Keratinocyte (primary cell): ENCODE measurements at places on chromosomes 4 and X.
A peak's percentile ranks its signal among the peaks of the same experiment; 100 is the strongest.

DNA sequence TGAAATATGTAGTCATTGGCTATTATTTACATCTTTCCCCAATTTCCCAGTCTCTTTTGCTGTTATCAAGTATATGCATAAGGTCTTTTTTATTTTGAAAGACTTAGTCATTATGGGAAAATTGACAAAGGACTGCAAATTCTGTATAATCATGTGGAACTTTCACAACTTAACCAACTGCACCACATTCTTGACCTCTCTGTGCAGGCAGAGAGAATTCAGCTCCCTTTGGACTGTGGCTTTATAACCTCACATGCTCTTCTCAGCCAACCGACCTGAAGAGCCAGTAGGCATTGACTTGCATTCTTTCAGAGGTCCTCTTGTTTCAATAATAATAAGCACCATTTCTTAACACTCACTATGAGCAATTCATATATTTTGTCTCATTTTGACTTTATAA lies 66.9 kb downstream of the ANXA3 start:
- DNase-seq: no peak

DNA sequence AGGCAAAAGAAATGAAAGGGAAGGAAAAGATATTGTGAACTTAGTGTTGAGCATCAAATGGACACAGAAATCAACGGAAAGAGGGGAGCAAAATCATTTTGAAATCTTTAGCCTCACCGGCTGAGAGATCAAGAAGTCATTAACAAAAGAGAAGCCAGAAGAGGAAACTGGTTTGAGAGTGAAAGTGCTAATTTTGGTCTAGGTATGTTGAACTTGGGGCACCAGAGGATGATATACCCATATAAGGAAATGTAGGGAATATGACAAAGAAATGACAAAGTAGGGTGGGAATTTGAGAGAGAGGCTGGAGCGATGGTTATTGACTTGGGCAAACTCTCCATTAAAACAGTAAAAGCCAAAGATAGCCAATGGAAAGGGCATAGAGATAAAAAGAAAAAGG lies 183.4 kb upstream of the ATOH1 start:
- DNase-seq: no peak

GRCh38 chrX:46837558-46838485 lies 979 bp downstream of the RP2 start:
- DNase-seq: no peak

GRCh38 chr4:177177541-177178081 lies 132.1 kb upstream of the NEIL3 start:
- no peak for DNase-seq

GRCh38 chr4:5952286-5952974 lies 59.5 kb upstream of the CRMP1 start:
- no peak for DNase-seq

GRCh38 chr4:4216648-4217047 lies 10.1 kb downstream of the OTOP1 start:
- DNase-seq: peak; percentile 21

DNA sequence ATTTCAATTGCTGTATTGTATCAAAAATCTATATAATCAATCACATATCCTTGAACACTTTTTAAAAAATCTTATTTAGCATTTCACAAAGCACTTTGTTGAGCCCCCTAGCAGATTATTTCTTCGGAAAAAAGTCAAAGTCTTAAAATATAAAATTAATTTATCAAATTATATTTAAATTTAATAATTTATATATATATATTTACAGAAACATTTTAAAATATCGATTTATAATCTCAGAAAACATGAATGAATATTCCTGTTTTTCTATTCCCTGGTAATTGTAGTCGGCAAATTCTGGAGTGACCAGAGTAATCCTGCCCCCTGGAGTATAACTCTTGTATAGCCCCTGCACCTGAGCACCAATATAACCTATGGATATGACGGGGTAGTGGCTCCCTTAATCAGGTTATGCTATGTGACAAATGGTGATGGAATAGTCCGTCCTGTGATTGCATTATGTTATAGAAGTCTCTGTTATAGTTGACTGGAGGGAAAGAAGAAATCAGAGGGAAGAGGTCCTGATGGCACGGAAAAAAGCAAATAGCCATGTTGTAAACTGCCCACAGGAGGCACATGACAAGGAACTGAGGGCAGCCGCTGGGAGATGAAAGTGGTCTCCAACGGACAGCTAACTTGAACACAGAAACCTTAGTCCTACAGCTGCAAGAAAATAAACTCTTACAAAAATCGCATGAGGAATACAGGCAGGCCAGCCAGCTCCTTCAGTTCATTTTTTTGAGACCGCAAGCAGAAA lies 1092.3 kb downstream of the ARAP2 start:
- DNase-seq: no peak

DNA sequence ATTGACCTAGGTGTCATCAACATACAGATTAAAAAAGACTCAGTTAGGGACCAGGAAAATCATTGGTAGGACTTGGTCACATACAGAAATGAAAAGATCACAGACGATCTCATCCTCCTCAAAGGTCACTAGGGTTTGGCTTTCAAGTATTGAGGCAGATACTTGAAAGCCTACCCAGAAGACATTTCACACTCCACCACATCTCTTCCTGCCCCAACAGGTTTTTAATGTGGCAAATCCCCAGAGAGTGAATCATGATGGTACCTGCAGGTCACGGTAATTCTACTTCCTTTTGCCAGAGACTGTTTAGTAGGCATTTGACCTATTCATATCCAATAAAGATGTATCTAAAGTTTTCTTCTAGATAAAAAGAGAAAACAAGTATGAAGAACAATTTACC lies 44.1 kb downstream of the INPP4B start:
- DNase-seq: no peak

DNA sequence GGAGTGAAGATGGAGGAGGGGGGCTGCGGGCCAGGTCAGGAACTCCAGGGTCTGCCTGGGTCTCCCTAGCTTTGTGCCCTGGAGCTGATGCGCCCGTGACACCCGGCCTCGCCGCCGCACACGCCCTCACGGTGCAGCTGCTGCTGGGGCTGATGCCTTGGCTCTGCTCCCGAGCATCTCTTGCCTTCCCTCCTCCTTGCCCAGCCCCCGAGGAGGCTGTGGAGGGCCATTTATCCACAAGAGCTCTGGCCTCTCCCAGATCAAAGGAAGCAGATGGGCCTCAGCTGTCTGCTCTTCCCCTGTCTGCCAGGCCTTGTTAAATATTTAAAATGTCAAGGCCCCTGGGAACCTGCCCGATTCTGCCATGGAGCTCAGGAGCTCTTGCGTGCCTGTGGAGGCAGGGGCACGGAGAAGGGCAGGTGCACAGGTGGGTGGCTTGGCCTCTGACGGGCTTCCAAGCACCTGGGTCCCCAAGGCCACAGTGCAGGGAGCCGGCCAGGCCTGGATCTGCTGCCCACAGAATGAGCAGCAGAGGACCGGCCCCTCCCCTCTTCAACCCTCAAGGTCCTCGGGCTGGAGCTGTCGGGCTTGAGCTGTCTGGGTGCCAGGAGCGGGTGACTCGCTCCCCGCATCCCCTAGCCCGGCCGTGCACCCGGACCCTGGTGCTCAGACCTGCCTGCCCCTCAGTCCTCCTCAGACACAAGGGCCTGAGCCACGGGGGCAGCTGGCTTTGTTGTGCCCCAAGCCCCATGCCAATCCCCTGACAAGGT lies 20.3 kb downstream of the ATP2B3 start:
- DNase-seq: no peak

- DNase-seq: no peak
Observed at GRCh38 chrX:48700951-48701653, 4.6 kb downstream of the SUV39H1 start.

GRCh38 chr4:8225706-8226443 lies 26.8 kb downstream of the SH3TC1 start:
- DNase-seq: no peak

GRCh38 chr4:165448700-165449099 lies 69.9 kb downstream of the CPE start:
- DNase-seq: no peak

GRCh38 chr4:2923141-2923551 lies 40.1 kb downstream of the NOP14 start:
- DNase-seq: no peak

- DNase-seq: peak; percentile 40
Observed at GRCh38 chr4:118765399-118765798, 70.5 kb downstream of the SEC24D start.

DNA sequence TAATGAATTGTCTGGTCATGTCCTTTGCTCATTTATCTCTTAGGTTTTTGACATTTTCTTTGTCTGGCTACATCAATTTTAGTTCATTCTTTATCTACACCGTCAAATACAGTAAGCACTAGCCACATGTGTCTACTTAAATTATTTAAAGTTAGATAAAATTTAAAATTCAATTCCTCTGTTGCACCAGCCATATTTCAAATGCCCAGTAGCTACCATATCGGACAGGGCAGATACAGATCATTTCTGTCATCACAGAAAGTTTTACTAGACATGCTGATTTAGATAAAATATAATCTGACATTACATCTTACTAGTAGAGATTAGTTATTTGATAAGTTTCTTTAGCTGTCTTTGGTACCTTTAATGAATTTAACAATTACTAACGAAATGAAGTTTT lies 61.1 kb downstream of the WDR19 start:
- no peak for DNase-seq

DNA sequence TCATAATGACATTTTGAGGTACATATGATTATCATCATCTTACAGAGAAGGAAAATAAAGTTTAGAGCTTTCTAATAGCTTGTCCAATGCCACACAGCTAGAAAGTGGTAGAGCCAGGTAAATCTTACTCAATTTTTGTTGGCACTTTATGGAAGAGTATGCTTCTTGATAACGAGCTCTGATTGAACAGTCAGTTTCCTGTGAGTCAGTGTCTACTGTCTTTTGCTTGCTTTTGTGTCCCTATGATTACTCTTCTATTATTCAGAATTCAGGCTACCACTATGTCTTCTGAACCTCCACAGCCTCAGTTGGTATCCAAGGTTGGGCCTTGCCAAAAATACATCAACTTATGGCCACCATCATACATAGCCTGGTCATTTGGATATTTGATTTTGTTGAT lies 2.6 kb downstream of the FAAH2 start:
- no peak for DNase-seq

DNA sequence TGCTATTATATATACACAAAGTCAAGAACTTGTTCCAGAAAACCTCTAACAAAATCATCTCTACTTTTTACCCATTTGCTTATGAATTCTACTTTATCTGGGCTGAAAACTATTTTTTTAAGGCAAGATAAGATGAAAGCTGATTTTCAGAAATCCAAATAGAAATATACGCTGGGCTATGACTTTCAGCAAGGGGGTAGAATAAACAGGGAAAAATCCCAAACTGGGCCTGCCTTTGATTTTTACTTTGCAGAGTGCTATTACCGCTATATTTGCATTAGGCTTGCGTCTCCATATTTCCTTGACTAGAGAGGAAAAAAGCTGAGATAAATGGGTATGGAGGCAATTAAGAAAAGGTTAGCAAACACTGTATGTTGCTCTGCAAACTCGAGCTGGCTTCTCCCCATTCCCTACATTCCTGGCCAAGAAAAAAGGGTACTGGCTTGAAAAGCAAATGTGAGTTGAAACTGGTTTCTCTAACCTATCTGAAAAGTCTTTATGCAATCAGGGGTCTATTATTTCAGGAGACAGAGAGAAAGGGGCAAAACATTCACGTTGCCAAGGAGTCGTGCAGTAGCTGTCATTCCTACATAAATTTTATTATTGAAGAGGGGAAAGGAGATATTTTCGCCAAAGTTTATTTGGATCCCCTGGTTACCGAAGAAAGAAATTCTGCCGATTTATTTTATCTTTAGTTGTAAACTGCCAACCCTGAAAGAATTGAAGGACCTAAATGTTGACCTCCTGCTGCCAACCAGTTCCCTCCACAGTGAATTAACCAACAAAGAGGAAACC lies 2.2 kb downstream of the TMEM47 start:
- no peak for DNase-seq

GRCh38 chrX:120740072-120740471 lies 110.2 kb upstream of the C1GALT1C1 start:
- no peak for DNase-seq

DNA sequence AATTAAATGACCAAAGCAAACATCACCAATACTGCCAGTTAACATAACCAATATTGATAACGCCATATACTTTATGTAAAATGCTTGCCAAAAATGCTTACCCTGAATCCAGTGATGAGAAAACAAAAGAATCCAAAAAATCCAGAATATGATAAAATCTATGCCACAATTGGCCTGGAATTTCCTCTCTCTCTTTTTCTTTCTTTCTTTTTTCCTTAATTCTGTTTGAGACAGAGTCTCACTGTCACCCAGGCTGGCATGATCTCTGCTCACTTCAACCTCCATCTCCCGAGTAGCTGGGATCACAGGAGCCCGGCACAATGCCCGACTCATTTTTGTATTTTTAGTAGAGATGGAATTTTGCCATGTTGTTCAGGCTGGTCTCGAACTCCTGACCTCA lies 9.8 kb upstream of the SLC7A11 start:
- no peak for DNase-seq

DNA sequence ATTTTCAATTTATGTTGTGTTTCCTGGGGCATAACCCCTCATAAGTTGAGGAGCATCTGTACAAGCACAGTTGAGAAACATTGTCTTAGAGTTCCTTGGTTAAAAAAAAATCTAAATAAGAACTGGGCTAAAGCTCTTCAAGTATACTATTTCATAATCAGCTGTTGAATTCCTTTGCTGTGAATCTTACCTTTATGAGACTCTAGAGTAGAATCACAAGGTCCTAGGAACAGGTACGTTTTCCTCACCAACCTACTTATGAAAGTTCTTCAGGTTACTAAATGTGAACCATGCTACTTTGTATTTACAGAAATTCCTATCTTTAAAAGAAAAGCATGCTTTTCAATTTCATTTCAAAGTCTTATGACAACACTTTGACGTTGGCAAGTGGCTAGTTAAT lies 20.9 kb upstream of the SOD3 start:
- DNase-seq: no peak

GRCh38 chr4:123776267-123776666 lies 379.7 kb downstream of the SPRY1 start:
- no peak for DNase-seq

- no peak for DNase-seq
Observed at GRCh38 chr4:56828784-56829535, 7.5 kb upstream of the SPINK2 start.

DNA sequence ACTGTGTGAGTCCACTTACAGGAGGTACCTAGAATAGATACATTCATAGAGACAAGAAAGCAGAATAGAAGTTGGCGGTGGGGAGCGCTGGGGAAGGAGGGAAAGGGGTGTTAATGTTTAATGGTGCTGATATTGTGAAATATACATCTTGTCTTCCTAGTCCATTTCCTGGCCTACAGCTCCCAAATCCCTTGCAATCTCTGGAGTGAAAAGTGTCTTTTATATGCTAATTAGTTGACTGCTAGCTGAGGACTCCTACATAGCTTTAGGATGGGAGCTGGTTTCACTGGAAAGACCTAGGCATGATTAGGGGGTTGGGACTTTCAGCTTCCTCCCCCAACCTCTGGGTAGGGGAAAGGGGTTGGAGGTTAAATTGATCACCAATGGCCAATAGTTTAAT lies 36.0 kb downstream of the FUNDC1 start:
- DNase-seq: no peak

- DNase-seq: no peak
Observed at GRCh38 chr4:108458681-108459080, 161.7 kb upstream of the RPL34 start.
